ENCODE measurements at places on chromosomes 12 and 14. TPM values are rescaled to one million over a fixed set of nuclear protein-coding genes. Genes with fewer than 3 reads are reported as not detected.

DNA sequence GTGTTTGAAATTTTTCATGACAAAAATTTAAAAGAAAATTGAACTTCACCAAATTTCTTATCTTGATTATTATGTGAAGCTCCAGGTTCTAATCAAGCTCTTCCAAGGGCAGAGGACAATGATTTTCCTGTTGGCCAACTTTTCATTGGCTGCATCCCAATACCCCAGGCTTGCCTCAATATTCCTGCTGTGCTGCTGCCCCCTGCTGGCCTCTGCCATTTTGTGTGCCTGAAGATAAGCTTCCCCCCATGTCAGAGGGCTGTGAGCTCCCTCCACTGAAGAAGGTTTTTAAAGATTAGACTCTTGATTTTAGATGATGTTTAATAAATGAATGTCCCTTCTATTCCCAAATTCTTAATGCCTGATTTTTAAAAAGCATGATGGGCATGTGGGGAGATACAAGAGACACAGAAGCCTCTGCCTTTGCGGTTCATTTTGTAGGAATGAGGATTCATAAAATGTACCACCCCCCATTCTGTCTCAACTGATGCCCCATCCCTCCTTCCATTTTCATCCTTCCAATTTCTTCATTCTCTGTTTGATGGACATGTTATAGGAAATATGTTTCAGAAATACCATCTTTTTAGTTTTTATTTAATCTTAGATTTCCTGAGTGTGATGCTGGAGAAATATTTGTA, 76.7 kb upstream of the RGS6 start:
- DNase-seq: peak; percentile 46

GRCh38 chr12:2892246-2892645, 1.6 kb downstream of the TULP3 start:
- no peak for DNase-seq

The DNAI7 gene
- 0.07 TPM for total RNA-seq

GRCh38 chr14:52547526-52547925, 4.8 kb downstream of the TXNDC16 start:
- no peak for DNase-seq

- no peak for DNase-seq
These were observed 91.3 kb downstream of the DUSP6 start for GRCh38 chr12:89260841-89261637.

The EDDM3A gene
- not detected for total RNA-seq

The KRT72 gene
- not detected for total RNA-seq

The KRT79 gene
- total RNA-seq: not detected

- DNase-seq: peak; percentile 63
These were observed 63.2 kb downstream of the ERGIC2 start for GRCh38 chr12:29317556-29318363.

The SPRYD3 gene
- total RNA-seq: 36.2 TPM

GRCh38 chr12:50508414-50508813, 3.6 kb downstream of the DIP2B start:
- peak; percentile 16 for DNase-seq

The IAPP gene
- total RNA-seq: not detected

GRCh38 chr14:72740504-72740961, 153.4 kb downstream of the DPF3 start:
- DNase-seq: no peak

- no peak for DNase-seq
These were observed 541.8 kb upstream of the FBXO33 start for GRCh38 chr14:39974036-39974435.

DNA sequence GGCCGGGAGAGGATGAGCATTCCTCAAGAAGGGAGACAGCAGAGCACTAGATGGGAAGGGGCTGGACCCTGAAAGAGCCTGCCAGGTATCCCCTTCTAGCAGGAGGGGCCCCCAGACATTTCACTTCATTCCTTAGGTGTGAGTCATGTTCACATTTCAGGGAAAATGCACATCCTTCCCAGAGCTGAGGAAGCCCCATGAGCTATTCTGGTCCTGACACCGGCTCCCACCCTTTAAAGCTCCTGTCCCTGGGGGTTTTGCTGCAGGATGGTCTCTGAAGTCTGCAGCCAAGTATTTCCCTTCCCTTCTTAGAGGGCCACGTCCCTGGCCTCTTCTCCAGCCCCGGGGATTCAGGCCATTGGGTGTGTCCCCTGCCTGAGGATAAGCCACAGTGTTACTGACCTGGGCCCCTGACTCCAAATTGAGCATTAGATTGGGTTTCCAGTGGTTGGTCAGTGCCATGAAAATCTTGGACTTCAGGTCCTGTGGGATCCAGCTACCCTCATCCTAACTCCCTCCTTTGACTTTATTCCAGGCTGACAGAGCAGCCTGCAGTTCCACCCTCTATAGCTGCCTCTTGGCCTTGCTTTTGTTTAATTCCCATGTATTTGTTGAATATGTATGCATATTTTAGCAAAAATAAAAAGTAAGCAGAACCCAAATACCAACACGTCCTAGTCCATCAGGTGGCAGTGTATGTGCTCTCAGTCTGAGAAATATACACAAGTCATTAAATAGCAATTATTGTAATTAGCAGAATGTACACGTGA, 267.1 kb downstream of the CACNA1C start:
- DNase-seq: no peak

DNA sequence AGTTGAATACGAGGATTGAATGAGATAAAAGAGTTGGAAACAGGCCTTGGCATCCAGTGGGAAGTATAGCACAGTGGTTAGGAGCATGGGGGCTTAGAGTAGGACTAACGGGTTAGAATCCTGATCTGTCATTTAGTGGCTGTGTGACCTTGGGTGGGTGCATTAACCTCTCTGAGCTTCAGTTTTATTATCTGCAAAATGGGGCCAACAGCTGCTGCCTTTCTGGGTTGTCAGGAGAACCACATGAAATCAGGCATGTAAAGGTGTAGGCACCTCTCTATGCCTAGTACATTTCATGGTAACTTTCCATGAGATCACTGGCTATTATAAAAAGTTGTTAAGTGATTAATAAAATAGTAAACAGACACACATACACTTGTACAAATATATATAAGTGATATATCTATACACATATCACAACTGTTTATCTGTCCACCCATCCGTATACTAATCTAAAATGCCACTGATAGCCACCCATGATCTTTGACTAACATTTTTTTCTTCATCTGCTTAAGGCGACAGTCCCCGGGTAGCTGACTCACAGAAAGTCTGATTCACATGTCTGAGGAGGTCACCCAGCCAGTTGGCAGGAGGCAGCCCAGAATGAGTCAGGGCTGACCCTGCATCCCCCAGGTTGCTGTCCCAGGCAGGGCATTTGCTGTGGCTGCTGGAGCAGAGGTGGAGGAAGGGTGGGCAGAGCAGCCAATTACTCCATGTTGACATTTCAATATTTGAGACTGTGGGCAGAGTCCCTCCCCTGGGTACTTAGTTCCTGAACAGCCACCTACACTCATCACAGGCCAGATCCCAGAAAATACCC, 125.6 kb upstream of the NOS1 start:
- no peak for DNase-seq

The CKAP4 gene
- total RNA-seq: 121 TPM

GRCh38 chr14:92277031-92277430, 45.9 kb upstream of the SLC24A4 start:
- DNase-seq: no peak

GRCh38 chr14:91125271-91125660, 11.4 kb downstream of the DGLUCY start:
- DNase-seq: no peak

- no peak for DNase-seq
These were observed 76.9 kb upstream of the HMGA2 start for GRCh38 chr12:65747338-65747737.
